Kidney (tissue), 22 donors: ENCODE measurements at places on chromosomes 11 and 22. TPM values are rescaled to one million over a fixed set of nuclear protein-coding genes. Genes with fewer than 3 reads are reported as not detected.

Gene SLC35E4
- total RNA-seq = 3.2 TPM

- no peak for DNase-seq
Measured at GRCh38 chr22:50531546-50531961, 1.7 kb upstream of the TYMP start.

GRCh38 chr11:66907751-66908630, 50.2 kb downstream of the PC start:
- DNase-seq = peak; percentile 76

GRCh38 chr11:12794576-12795230, 120.5 kb downstream of the TEAD1 start:
- DNase-seq = no peak

DNA sequence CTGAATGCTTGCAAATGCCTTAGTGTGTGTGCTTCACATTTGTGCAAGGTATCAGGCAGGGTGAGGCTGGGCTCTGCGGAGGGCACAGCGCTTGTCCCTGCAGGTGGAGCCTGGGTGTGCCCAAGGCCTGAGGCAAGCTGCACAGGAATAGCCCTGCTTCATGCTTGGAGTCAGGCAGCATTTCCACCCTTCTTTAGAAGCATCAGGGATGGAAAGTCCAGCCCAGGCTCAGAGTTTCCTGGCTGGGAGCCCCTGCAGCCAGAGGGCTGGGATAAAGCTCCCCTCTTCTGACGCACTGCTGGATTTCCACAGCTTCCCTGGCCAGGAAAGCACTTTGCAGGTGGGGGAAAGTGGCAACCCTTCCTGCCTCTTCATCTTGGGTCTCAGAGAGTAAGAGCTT, 63.4 kb downstream of the GALNT18 start:
- no peak for DNase-seq

Gene MIAT
- 6.8 TPM for total RNA-seq

GRCh38 chr11:107592231-107592590, 1.3 kb downstream of the ELMOD1 start:
- DNase-seq = no peak

Gene NCAPD3
- 21.3 TPM for total RNA-seq

DNA sequence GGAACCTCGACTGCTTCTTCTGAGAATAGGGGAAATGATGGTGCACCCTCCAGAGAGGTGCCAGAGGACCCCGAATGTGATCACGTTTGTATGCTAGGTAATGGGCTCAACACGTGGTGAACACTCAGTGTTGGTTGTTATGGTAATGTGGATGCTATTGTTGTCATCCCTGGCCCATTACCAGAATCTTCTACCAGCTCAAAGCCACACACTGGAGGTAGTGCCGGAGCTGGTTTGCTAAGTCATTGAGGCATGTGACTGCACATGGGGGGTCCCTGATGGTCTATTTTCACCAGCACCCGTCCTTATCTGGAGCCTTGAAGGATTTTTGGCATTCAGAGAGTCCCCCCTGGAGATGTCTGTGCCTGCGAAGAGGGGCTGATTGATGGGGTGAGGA, 119.1 kb upstream of the CD82 start:
- DNase-seq = no peak

- no peak for DNase-seq
Measured at GRCh38 chr22:17941471-17942406, 82.6 kb downstream of the MICAL3 start.

DNA sequence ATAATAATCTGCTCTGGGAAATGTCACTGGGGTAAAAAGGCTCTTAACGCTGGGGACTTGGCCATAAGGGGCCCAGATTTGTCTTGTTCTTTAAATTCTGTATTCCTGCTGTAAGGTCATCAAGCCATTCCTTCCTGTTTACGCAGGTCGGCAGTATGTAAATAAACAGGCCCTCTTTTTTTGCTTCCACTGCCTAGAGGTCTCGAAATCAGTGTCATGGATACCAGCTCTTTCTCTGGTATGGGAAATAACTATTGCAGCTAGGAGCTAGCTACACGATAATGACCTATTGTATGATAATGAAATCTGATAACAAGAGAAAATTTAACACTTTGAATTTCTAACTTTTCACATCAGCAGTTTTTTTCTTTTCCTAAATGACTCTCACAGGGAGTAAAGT, 209.2 kb upstream of the NARS2 start:
- DNase-seq = no peak

- peak; percentile 51 for DNase-seq
Measured at GRCh38 chr11:8268530-8269400, 5.1 kb upstream of the LMO1 start.

Gene HIC2
- 4.2 TPM for total RNA-seq

Gene SGSM1
- 4.7 TPM for total RNA-seq

DNA sequence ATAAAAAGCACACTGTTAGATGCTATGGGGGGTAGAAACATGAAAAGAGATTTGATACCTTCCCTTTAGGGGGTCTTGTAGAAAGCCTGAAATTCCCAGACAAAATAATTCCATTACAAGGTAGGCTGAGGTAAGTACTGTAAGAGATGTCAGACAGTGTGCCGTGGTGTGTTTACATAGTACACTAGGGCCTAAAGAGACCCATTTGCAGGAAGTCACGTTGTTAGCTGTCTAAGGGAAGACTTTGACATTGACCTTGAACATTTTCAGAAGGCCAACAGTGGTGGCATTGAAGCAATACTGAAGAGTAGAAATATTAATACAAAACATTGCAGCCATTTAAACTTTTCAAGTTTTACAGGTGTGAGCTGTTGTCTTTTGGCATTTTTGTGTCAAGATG, 30.8 kb downstream of the EXT2 start:
- DNase-seq = no peak

DNA sequence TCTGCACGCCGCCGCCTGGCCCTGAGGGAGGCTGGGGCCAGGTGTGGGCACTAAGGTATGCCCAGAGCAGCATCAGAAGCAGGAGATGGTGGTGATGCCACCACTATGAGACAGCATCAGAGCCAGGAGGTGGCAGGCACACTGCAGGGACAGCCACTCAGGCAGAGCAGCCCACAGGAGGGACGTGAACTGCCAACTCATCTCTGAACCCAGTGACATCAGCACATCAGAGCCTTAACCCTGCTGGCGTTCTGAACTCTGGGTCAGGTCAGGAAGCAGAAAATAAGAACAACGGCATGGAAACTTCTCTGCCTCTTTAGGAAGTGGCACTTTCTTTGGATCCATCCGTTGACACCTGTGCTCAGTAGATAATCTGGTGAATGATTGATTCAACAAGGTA, 14.7 kb upstream of the IFT27 start:
- no peak for DNase-seq

DNA sequence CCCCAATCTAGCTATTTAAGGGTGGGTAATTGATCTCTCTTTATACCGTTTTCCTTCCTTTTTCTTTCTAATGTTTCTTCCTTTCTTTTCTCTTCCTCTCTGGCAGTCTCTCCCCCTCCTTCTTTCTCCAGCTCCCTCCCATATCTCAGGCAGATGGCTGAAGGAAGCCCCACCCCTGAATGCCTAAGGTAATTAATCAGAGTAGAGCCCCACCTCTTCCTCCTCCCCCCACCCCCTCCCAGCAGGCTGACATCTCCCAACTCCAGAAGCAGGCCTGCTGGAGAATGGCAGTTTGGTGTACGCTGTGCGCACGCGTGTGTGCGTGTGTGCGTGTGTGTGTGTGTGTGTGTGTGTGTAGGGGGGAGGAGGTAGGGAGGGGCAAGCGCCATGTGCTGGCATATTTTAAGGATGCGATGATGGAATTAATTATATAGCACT, 122.6 kb downstream of the APOL5 start:
- DNase-seq = peak; percentile 95

Gene ADM
- 14.4 TPM for total RNA-seq

Gene RHOD
- total RNA-seq = 20.9 TPM

DNA sequence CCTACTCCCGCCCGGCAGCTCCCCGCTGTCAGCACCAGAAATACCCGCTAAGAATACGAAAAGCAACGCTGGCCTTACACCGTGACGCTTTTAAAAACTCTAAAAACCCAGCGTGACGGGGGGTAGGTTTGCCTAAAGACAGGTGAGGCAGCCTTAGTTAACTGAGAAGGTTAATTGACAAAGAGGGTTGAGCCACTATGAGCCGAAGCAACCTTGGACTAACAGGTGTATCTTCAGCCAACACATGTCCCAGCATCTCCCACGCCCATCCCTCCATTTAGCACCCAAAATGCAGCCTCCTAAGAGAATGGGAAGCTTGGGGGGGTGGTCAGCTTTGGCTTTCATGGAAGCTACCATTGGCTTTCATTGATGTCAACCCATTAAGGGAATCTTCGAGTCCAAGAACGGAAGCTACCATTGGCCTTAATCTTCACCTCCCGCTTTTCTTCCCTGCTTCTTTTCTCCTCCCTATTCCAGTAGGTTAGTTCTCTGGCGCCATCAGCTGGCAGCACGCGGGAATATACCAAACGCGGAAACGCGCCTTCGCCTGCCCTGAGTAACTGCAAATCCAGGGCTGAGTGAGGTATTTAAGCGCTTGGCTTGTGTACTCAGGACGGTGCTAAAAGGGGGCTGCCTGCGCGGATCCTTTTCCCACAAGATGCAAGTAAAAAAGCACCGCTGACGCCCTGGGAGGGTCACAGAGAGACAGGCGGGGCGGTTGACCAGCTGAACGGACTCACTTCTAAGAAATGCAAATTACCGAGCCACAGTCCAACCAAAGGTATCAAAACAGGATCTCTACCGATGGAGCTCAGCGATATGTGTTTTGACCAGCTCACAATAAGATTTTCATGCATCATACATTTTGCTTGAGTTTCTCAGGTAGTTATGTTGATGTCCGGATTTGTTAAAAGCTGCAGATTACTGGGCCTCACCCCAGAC, 38.5 kb upstream of the GLYATL1 start:
- peak; percentile 91 for DNase-seq

Gene C11orf52
- 27.8 TPM for total RNA-seq

DNA sequence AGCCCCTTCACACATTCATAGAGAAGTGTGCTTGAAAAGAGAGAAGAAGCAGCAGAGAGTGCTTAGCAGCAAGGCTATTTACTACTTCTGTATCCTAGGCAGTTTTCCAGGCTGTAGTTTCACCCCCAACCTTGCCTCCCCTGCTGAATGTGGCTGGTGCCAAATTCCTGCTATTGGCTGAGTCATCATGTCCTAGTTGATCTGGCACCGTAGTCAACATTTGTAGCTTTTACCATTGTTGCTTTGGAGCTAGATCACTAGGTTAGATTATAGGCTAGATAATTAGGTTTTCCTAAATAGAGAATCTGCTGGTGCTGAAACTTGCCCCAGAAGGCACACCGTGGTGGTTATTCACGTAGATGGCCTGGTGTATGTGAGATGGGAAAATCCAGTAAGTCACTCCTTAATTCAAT, 32.7 kb downstream of the ARHGAP42 start:
- peak; percentile 34 for DNase-seq

GRCh38 chr11:27693398-27693797, 6.9 kb downstream of the BDNF start:
- DNase-seq = no peak

DNA sequence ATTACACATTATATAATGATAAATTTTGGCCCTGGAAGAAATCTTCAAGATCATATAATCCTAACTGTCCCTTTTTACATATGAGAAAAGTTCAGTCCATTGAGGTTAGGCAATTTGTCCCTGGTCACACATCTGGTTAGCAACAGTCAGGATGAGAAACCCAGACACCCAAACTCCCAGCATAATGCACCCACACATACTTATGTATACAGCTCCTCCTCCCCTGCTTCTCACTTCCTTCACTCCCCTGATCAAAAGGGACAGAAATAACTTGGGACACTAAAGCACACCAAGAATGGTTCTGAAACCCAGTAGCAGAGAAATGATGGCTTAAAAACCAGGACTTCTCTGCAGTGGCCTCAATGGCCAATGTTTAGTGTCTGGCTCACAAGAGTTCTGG, 11.1 kb downstream of the NUMA1 start:
- no peak for DNase-seq

- no peak for DNase-seq
Measured at GRCh38 chr22:46657655-46657953, 37.4 kb downstream of the GRAMD4 start.

GRCh38 chr22:42134100-42135020, 3.8 kb upstream of the CYP2D6 start:
- DNase-seq = peak; percentile 38

Gene ART5
- total RNA-seq = not detected

GRCh38 chr22:20610757-20611156, 103.3 kb downstream of the MED15 start:
- DNase-seq = no peak

- no peak for DNase-seq
Measured at GRCh38 chr11:16897470-16898061, 116.6 kb downstream of the PLEKHA7 start.

Gene SYT13
- 6.8 TPM for total RNA-seq

DNA sequence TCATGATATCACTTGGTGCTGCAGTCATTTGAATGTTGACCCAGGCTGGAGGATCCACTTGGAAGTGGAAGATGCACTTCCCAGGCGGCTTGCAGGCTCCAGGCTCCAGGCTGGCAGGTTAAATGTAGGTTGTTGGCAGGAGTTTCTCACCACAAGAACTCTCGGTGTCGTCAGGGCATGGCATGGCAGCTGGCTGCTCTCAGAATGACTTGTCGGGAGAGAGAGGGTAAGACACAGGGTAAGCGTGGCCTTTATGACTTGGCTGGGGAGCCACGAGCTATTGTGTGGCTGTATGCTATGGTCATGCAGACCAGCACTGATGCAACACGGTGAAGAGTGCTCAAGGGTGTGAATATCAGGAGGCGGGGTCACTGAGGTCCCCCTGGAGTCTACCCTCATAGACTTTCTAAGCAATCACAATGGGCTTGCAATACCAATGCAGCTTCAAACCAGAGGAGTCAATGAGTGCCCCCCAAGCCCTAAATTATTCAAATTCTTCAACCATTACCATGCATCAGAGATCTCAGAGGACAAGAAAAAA, 1027.7 kb downstream of the OPCML start:
- DNase-seq = no peak

- no peak for DNase-seq
Measured at GRCh38 chr22:28108851-28109250, 189.8 kb upstream of the PITPNB start.

DNA sequence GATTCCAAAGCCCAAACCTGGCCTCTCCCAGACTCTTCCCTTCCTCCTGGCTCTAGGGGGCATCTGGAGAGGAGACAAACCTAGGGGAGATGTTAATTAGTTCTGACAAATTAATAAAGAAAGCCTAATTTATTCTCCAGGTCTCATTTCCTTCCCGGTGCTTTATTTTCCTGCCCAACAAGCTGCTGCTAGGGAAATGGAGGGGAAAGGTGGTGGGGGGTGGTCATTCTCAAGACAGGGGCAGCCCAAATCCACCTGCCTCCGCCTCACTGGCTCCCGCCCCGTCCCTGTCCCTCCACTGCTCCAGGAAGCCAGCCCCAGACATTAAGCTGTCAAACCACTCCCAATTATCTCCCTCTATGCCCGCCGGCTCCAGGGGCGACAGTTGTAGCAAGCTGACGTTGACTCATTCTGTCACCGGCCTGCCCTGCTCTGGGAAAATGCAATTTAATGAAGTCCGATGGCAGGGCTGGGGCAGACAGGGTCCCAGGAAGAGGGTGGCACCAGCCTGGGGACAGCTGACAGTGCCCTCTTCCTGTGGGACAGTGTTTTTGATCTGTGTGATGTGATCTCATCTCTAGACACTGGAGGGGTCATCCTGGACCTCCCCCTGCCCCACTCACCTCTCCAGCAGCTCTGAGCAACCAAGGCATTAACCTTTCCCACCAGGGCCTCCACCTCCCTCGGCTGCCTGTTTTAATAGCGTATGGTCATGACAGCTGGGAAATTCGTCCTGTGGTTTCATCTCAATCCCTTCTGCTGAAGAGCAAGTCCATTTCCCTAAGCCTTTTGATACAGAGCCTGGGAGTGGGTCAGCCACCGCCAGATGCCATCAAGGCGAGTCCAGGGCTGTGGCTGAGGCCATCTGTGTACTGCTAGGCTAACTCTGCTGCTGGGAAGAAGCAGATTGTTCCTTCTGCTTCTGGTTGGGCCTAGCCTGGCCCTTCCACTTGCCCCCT, 27.1 kb downstream of the NECTIN1 start:
- DNase-seq = no peak

Gene LRRN4CL
- 1.2 TPM for total RNA-seq
